Articular chondrocyte of knee joint (primary cell): ENCODE measurements at places on chromosomes 5 and 9. TPM values are rescaled to one million over a fixed set of nuclear protein-coding genes. Genes with fewer than 3 reads are reported as not detected.

Gene BAAT
- total RNA-seq = not detected in 2 replicates

Gene EIF4E1B
- not detected in 2 replicates for total RNA-seq

Gene BRINP1
- total RNA-seq = 6.1 and 8.2 TPM in 2 replicates

Gene PPP3R2
- total RNA-seq = not detected in 2 replicates

Gene PDGFRB
- 111 and 137 TPM in 2 replicates for total RNA-seq

Gene MUSK
- total RNA-seq = 0.39 and 0.97 TPM in 2 replicates

Gene OBP2A
- total RNA-seq = not detected in 2 replicates

Gene NME5
- 11.1 and 11.5 TPM in 2 replicates for total RNA-seq

Gene HARS2
- 24.4 and 28.6 TPM in 2 replicates for total RNA-seq

Gene CLINT1
- 83.0 and 97.1 TPM in 2 replicates for total RNA-seq

Gene ABCA2
- total RNA-seq = 16.3 and 17.5 TPM in 2 replicates
